LHCN-M2 (cell line): ENCODE measurements at places on chromosomes 3 and 15.

GRCh38 chr3:116020989-116021388 lies 397.7 kb downstream of the GAP43 start:
- no peak for DNase-seq

GRCh38 chr3:38232701-38233100 lies 32.9 kb upstream of the SLC22A13 start:
- no peak for DNase-seq

DNA sequence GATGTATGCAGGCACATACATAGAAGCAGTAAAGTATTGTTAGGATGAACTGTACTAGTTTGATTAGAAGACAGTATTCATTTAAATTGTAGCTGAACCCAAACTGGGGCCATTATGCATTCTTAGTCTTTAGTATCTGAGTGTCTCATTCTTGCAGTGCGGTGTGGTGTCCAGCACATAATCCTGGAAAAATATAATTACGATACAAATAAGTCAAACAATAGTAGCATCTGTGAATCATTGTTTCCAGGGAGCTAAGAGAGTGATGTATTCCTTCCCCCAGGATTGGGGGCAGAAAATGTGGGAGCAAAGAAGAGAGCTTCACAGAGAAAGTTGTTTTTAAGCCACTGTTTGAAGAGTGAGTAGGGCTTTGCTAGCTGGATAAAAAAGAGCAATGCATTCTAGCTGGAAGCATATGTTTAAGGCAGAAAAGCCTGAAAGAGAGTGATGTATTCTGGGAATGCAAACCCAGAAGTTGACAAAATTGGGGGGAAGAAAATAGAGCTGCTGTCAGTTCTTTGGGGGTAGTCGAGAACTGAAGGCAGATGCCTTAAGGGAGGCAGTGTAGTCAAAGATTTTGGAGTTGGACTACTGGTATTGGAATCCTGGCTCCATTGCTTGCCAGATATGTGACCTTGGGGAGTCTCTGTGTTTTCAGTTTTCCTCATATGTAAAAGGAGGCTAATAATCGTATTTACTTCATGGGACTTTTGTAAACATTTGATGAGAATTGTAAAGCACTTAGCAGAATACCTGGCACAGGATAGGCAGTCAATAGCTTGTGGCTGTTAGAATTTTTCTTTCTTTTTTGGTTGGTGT lies 14.1 kb downstream of the SLMAP start:
- DNase-seq, result no peak

DNA sequence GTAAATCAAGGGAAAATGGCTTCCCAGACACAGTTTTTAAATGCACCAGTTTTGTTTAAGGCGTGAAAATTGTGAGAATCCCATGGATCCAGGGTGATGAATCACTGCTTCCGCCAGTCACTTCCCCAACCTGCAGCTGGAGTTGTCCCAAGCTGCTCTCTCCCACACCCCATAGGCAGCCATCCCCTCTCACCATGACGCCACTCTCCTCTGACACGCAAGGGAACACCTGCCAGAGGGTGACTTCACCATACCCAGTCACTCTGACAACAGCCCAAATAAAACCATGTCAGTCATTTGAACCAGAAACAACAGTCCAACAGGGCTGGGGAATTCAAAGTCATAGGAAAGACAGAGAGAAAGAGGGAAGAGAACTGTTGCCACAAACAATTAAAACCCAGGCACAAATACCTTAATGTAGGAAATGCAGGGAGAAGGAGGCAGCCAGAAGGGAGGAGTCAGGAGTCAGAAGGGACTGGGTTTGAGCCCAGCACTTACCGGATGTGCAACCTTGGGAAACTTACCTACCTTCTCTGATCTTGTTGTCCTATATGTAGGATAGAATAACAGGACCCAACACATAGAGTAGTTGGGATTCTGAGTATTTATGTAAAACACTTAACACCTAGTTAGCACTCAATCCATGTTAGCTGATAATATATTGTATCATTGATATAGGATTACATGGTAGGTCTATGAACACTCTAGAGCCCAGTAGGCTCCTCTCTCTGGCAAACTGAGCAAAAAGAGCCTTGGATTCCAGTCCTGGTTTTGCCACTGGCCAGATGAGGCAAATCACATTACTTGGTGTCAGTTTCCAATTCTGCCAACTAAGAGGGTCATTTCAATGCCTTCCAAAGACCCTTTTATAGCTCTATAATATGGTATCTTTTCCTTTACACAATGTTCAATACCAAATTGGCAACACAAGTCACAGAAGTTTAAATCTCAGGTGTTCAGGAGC lies 326.3 kb upstream of the ICE2 start:
- peak; percentile 96 for DNase-seq

- DNase-seq, result peak; percentile 40
Measured at GRCh38 chr15:33913459-33913858, 54.8 kb upstream of the CHRM5 start.

- DNase-seq, result peak; percentile 60
Measured at GRCh38 chr3:144652573-144652972, 681.0 kb downstream of the DIPK2A start.

- peak; percentile 10 for DNase-seq
Measured at GRCh38 chr3:134885877-134886621, 91.0 kb downstream of the EPHB1 start.

- DNase-seq, result no peak
Measured at GRCh38 chr15:51619331-51620035, 3.1 kb downstream of the DMXL2 start.

- DNase-seq, result peak; percentile 66
Measured at GRCh38 chr15:35603301-35603700, 57.3 kb upstream of the DPH6 start.

DNA sequence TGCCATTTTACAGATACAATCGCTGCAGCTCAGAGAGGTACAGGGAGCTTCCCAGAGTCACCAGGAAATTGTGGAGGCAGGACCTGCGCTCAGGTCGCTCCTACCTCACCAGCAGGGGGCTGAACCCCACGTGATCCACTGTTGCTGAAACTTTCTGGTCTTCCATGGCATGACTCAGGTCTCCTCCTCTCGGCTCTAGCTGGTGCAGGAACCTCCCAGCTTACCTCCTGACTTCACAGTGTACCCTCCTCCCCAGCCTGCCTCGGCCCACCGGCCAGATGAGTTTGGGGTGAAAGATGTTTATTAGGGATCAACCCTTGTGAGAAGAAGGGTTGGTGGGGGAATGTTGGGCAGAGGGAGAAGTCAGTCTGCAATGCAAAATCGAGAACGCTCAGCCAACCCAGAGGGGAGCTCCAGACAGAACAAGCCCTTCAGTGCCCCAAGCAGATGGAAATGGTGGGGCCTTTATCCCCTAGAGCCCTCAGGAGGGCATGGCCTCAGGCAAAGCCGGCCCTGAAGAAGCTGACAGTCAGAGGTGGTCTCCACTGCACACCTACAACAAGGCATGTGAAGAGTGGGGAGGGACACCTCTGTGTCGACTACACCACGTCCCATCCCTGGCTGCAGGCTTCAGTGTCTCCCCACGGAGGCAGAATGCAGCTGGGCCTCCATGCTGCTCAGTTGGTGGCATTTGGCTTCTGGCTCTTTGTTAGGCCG lies 118.6 kb upstream of the PRR20G start:
- DNase-seq, result peak; percentile 7

- no peak for DNase-seq
Measured at GRCh38 chr15:62083194-62084154, 16.7 kb downstream of the C2CD4A start.

DNA sequence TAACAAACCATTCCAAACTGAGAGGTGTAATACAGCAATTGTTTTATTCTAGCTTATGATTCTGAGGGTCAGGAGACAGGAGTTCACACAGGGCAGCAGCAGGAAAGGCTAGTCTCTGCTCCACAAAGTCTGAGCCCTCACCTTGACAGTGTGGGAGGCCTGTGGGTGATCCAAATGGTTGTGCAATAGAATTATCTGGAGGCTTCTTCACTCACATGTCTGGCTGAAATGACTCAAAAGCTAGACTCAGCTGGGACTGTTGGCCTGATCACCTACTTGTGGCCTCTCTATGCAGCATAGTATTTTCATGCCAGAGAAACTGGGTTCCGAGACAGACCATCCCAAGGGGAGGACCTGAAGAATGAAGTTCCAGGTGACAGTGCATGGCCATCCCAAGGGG lies 233.9 kb upstream of the UBE2E2 start:
- no peak for DNase-seq

- no peak for DNase-seq
Measured at GRCh38 chr3:187823746-187824145, 78.5 kb upstream of the BCL6 start.

GRCh38 chr15:84648539-84648938 lies 5.5 kb downstream of the WDR73 start:
- peak; percentile 31 for DNase-seq

GRCh38 chr3:177473184-177473583 lies 275.9 kb upstream of the TBL1XR1 start:
- DNase-seq, result peak; percentile 97

DNA sequence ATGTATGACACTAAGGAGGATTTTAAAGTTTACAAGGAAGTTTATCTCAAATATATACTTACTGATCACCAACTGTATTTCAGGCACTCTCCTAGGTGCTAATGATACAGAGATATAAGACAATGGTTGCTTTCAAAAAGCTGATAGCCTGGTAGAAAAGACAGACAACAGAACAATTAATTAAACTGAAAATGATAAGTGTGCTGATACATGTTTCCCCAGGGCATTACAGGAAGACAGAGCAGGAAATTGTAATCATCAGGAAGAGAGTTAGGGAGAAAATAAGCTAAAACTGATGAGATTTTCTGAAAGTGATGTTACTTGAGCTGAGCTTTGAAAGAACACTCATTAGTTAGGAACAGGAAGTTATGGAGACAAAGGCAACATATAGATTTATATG lies 229.7 kb downstream of the RSRC1 start:
- no peak for DNase-seq

DNA sequence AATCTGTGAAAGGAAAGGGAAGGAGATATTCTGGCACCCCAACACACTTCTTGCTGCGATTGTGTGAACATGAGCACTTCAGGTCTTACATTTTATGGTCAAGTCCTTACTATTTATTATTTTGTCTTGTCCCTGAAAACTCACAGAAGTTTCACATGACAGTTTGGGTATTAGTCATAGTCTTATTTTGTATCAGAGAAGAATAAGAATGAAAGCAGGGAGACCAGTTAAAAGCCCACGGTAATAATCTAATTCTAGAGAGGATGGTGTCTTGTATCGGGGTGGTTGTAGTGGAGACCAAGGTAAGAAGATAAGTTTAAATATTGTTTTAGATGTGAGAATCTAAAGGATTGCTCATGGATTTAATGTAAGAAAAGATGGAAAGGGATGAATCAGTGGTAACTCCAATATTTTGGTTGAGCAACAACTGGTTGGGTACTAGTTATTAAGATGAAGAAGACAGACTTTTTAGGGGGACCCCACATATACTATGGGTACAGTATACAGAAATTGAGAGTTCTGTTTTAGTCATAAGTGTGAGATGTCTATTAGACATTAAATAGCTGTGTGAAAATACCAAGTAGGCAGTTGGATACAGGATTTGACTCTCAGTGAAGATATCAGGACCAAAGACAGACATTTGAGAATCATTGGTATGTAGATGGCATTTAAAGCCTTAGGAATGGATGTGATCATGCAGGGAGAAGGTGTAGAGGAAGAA lies 227.6 kb downstream of the MFSD1 start:
- peak; percentile 53 for DNase-seq

DNA sequence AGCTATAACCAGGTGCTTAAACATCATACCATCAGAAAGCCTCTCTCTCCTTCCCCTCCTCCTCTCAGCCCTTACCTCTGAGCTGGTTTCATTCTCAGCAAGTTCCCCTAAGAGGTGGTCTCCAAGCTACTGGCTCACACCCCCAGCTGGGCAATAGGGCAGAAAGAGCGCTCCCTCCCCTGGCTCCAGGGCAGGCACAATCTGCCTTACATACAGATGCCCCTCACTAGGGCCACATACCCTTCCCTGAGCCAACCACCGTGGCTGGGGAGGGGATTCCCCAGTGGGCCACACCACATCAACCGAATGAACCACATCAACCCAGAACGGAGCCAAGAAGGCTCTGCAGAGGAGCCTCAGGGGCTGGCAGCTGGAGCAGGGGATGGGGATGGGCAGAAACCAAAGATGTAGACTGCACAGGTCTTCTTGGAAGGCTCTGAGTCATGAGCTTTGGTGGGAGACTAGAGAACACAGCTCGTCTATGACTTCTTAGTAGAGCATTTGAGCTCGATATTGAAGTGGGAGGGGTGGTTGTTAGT lies 4.6 kb upstream of the FBLN2 start:
- peak; percentile 68 for DNase-seq

DNA sequence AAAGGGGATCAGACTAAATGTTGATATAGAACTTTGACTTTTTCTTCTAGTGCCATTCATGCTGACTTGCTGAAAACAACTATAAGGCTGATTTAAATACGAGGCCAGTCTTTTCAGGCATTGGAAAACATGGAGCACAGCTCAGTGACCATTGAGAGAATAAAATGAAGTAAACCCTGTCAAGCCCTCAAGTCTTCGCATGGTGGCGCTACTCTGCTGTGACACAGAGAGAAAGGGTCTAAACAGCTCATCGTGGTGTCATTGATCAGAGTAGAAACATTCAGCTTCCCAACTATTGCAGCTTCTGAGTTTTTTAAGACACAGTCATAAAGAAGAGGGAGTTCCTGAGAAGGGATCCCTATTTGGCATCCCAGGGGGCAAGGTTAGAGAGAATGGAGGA lies 716.2 kb downstream of the DIPK2A start:
- DNase-seq, result no peak

DNA sequence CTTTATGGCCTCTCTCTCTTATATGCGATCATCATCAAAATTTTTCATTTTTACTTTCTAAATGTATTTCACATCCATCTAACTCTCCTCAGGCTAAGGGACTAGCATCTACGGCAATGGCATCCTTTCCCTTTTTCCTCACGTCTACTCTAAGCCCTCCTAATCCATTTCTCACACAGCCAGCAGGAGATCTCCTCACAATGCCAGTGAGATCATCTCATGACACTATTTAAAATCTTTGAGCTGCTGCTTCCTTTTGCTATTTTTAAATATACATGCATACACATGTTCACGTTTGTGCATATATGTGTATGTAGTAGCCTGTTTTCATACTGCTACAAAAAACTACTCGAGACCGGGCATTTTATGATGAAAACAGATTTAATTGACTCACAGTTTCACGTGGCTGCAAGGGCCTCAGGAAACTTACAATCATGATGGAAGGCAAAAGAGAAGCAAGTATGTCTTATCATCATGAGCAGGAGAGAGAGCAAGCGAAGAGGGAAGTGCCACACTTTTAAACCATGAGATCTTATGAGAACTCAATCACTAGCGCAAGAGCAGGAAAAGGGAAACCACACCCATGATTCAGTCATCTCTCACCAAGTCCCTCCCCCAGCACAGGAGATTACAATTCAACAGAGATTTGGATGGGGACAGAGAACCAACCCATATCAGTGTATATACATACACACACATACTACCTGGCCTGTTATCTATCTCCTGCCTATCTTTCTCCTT lies 599.2 kb upstream of the ROBO1 start:
- no peak for DNase-seq

DNA sequence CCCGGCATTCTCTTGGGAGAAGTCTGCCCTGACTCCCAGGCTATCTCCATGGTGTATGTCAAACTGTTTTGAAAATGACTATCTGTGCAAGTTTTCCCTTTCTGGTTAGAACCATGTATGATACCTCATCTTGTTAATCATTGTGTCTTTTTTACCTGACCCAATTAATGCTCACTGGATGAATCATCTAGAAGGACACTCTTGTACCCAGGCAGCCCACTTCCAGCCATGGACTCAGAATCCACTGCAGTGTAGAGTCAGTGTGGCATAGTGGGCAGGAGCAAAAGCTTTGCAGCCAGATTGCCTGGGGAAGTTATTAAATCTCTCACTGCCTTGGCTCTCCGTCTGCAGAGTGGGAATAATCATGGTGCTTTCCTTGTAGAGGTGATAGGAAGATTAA lies 1.2 kb downstream of the FAM3D start:
- DNase-seq, result no peak

GRCh38 chr3:186519021-186519658 lies 25.0 kb downstream of the CRYGS start:
- DNase-seq, result no peak
